Caki2 (cell line): ENCODE measurements at places on chromosomes 12 and 14. TPM values are rescaled to one million over a fixed set of nuclear protein-coding genes. Genes with fewer than 3 reads are reported as not detected.

DNA sequence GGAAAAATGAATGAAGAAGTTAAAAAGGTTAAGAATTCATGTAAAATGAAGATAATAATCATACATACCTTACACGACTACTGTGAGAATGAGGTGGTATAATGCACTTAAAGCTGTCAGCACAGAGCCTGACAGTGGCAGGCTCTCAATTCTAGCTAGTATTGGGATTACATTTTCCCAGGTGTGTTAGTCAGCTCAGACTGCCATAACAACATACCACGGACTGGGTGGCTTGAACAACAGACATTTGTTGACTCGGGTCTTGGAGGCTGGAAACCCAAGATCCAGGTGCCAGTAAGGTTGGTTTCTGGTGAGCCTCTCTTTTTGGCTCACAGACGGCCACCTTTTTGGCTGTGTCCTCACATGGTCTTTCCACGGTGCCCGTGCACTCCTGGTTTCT is 167.8 kb downstream of the CHST11 start:
- no peak for DNase-seq

GRCh38 chr12:67077617-67078016 is 191.5 kb upstream of the CAND1 start:
- peak; percentile 27 for DNase-seq

- no peak for DNase-seq
Observed at GRCh38 chr14:67668559-67668958, 5.9 kb downstream of the VTI1B start.

DNA sequence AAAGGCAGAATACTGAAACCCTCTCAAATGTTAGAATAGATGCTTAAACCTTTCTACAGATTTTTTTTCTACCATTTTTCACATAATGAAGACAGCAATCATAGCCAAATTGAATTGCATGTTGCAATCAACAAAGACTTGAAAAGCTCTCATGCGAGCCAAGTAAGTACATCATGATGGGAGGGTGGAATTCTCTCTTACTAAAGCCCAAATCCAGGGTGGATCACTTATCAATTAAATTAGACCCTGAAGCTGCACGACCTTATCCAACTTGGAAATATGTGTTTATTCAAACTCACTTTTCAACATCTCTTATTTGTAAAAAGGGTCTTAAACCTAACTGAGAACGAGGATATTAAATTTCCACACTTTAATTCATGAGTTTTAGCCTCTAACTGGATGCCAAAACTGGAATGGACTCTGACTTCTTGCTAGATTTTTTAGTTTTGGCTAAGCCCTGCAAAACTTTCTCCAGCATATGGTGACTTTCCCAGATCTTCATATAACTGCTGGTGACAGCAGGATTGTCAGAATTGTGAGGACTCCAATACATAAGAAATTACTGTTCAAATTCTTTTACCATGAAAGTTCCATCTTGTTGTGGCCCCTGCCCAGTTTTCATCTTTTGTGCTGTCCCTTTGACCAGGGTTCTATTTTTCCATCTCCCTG is 53.6 kb downstream of the HECTD4 start:
- DNase-seq = no peak

- no peak for DNase-seq
Observed at GRCh38 chr12:115957686-115958290, 319.7 kb downstream of the MED13L start.

The OR4E2 gene
- not detected in 2 replicates for total RNA-seq

The AJUBA gene
- total RNA-seq = 109 and 119 TPM in 2 replicates
